Germinal center (tissue), 1 donor: ENCODE measurements at places on chromosomes 13 and 19.
A peak's percentile ranks its signal among the peaks of the same experiment; 100 is the strongest.

DNA sequence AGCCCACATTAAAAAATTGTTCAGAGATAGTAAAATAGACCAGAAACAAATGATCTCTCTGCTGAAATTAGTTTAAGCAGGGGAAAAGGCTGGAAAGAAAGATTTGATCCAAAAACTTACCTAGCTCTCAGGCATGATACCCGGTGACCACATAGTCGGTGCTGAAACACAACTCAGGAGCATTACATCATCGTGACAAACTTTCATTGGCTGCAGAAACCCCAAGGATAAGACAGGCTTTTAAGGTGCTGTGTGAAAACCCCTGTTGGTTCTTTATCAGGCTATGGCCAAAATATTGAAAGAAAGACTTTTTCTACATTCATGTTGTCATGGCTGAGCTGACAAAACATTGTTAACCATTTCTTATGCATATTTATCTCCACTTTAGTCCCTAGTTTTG lies 171.7 kb upstream of the KLF12 start:
- DNase-seq = no peak

DNA sequence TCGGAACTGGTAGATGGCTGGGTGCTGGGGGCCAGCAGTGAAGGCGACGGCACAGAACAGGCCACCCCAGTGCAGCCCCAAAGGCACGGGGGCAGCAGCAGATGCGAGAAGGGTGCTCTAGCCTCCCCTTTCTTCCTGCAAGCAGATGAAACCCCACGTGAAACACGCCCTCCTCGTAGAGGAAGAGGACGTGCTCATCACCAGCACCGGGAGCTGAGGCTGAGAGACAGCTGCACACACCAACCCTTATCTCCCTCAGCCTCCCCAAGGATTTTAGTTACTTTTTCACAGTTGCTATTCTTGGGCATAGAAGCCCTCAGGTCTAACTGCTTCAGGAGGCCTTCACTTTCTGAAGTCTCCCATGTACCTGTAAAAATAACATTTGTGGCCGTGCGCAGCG lies 11.9 kb downstream of the ZNF787 start:
- DNase-seq = no peak

GRCh38 chr19:50795664-50796073 lies 5.5 kb downstream of the ACP4 start:
- no peak for DNase-seq

GRCh38 chr19:10986301-10987127 lies 25.7 kb downstream of the SMARCA4 start:
- no peak for DNase-seq

- DNase-seq = peak; percentile 97
Observed at GRCh38 chr19:35648017-35648961, at the start of gene COX6B1. COX6B1 (plus strand) TSS chr19:35648323; CDS start chr19:35651244, 2,921 bp downstream.

DNA sequence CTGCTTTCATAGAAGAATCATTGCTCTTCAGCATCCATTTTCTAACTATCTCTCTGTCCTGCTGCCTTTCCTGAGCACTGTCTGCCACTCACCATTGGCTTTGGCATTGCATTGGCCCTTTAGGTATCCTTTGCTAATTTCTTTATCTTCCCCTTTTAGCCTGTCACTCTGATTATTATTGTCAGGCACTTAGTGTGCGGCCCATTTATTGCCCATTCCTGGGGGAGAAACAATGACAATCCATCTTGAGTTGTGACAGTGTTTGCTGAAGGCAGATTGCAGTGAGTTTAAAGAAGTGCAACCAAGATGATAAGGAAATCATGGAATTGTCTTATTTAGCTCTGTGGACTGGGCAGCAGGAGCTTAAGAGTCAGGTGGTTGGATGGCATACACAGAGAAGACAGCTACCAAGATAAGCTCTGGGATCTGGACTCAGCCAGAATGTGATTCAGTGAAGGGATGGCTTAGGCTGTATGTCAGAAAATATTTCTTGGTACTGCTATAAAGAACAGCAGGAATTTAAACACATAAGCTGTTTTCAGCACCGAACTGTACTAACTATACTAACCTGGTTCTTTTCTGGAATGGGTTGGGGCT lies 25.3 kb downstream of the B3GLCT start:
- DNase-seq = no peak

DNA sequence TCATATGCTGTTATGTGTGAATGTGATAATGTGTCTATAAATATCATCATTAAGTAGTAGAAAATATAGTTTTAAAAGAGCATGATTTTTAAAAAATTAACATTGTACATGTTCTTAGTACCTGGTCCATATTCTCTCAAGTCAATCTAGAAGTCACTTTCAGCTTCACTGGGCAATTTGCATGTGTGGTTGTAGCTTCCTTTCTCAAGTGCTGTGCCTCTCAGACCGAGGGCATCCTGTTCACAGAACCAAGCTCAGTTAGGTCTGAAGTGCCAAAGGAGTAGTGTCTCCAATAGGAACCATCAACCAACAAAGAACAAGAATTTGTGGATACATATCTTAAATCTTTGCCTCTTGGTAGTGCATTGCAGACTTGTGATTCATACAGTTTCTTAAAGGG lies 541.8 kb upstream of the SLC10A2 start:
- no peak for DNase-seq

DNA sequence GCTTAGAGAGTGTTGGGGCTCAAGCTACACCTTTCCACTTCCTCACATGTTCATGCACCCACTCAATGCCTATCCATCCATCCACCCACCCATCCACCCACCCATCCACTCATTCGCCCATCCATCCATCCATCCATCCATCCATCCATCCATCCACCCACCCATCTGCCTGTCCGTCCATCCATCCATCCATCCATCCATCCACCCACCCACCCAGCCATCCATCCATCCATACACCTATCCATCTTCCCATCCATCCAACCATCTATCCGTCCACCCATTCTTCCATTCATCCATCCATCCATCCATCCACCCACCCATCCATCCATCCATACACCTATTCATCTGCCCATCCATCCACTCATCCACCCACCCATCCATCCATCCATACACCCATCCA lies 13.1 kb upstream of the HOMER3 start:
- no peak for DNase-seq

- no peak for DNase-seq
Observed at GRCh38 chr13:49472186-49472585, 23.6 kb upstream of the PHF11 start.

- DNase-seq = no peak
Observed at GRCh38 chr19:15248648-15249527, 16.6 kb upstream of the EPHX3 start.

DNA sequence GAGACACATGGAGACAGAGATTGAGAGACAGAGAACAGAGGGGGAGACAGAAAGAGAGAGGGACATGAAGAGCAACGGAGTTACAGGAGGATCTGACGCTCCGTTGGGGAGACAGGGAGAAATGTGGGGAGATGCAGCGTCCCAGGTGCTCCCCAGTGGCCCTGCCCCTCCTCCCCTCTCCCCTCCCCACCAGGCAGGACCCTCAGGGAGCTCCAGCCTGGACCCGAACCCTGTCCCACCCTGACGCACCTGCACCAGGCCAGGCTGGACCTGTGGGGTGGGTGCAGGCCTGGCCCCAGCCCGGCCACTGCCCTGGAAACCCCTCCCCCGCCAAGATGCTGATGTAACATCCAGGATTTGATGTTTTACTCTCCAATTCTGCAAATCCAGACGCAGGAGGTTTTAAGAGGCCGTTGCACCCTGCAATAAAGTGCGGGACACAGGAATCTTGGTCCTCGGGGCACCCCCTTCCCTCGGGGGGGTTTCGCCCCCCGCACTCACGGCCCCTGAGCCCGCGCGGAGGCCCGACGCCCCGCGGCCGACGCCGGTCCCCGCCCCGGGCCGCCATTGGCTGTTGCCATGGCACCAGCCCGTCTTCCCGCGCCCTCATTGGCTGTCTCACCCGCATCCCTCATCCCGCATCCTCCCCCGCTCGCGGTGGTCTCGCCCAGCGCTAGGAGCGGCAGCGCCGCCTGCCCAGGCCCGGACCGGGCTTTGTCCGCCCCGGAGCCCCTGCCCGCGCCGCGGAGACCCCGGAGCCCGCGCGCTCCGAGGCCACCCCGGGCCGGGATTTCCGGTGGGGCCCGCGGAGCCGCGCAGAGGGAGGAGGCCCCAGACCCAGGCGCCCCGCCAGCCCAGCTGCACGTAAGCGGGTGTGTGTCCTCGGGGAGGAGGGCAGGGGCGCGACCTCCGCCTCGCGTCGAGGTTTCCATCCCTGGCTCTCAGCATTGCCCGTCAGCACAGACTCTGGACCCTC lies at the start of gene APC2:
Gene APC2 (plus strand): TSS at position 655 of the 976 bp plus-strand sequence. CDS start 2,881 bp downstream, outside the sequence.
- DNase-seq = peak; percentile 80

DNA sequence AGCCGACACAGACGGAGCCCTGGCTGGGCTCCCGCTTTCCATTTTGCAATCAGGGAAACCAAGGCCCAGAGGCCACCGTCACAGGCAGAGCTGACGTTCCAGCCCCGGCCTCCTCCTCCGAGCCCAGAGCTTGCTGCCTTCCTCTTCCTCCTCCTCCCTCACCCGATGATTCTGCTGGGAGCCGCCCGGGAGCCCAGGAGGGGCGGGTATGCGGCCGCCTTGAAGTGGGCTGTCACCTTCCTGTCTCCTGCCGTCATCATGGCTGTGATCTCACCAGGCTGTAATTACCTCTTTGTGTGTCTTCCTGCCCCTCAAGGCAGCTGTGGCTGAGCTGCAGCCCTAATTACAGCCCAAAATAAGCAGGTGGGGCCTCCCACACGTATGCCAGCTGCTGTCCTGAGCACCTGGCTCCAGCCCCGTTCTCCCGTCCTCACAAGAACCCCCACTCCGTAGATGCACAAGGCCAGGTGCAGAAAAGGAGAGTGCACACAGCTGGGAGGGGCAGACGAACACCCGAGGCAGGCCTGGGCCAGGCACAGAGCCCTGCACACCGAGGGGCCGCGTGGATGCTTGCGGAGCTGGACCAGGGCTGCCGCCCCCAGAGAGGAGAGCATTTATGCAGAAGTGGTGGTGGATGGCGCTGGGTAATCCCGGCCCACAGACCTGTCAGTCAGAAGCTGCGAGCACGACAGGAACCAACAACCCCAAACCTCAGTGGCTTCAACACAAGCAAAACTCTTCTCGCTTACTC lies 4.0 kb downstream of the TPGS1 start:
- DNase-seq = peak; percentile 54

GRCh38 chr13:45718063-45718462 lies 15.9 kb downstream of the CBY2 start:
- DNase-seq = no peak

DNA sequence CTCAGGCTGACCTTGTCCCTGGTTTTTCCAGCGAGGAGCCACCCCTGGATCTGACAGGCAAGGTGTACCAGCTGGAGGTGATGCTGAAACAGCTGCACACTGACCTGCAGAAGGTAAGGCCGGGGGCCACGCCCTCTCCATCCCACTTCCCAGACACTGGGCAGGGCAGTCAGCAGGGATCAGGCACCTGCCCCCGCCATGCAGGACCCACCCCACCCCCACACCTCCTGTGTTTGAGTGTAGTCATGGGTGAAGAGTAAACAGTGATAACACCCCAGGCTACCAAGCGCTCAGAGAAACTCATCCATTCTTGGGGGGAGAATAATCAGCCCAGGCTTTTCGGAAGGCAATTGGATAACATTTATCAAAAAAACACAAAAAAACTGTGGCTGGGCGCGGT lies 19.9 kb downstream of the DPF1 start:
- no peak for DNase-seq

DNA sequence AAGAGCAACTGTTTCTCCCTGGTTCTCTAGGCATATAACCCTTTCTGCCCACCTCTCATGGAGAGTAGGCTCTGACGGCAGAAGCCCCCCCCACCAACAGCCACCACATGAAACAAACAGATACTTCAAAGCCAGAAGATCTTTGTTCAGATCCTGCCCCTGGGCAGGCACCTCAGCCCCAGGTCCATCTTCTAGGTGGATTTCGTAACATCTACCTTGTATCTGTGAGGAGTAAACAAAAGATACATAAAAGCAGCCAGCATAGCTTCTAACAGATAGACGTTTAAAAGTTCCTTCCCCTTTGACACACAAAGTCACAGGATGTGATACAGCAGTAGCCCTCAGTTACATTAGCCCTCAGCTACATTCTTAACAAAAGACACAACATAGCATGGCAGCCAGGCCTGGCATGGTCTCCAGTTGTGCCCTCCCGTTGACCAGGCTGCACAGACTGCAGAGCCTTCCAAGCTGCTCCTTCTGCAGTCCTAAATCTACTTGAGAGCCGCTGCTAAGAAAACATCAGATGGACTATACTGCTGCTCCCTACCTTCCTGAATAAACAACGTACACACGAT lies 35.4 kb downstream of the BRD4 start:
- no peak for DNase-seq

GRCh38 chr13:74986609-74987008 lies 495.4 kb downstream of the TBC1D4 start:
- no peak for DNase-seq

- no peak for DNase-seq
Observed at GRCh38 chr13:113939129-113939943, 34.5 kb downstream of the C13orf46 start.
